Central memory CD8-positive, alpha-beta T cell (primary cell): ENCODE measurements at places on chromosomes 2 and 18.

DNA sequence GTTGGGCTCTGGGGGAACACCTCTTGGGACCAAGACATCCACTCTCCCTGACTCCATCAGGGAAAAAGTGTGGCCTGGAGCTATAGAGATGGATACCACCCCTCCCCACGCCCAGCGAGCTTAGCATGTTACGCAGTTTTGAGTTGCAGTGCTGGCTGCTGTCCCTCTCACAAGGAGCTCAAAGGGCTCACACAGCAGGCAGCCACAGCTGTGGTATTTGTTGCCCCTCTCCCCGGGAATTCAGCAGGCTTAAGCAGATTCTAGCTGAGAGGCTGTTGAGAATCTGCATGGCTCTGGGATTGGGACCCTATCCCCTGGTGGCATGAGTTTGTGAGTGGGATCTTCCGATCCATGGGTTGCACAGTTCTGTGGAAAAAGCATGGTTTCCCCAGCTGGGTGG lies 673.1 kb upstream of the FSHR start:
- no peak for DNase-seq

GRCh38 chr2:43899589-43899988 lies 60.8 kb downstream of the ABCG8 start:
- no peak for DNase-seq

GRCh38 chr18:12327510-12328178 lies 19.6 kb downstream of the TUBB6 start:
- peak; percentile 52 for DNase-seq

DNA sequence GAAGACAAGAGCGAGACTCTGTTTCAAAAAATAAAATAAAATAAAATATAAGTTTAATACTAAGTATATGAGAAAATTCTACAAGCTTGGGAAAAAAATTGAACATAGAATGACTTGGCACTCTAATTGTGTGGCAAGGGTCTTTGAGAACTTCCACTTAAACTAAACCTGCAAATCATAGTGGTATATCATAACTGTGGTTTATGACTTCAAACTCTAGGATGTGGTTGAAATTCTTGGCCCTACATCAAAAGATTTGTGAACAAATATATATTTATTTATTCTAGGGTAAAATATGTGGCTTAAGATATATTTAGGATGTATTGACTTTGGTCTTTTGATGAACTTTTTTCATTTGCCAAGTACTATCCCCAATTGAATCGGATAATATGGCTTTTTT lies 3.1 kb upstream of the FAM171B start:
- DNase-seq, result no peak

DNA sequence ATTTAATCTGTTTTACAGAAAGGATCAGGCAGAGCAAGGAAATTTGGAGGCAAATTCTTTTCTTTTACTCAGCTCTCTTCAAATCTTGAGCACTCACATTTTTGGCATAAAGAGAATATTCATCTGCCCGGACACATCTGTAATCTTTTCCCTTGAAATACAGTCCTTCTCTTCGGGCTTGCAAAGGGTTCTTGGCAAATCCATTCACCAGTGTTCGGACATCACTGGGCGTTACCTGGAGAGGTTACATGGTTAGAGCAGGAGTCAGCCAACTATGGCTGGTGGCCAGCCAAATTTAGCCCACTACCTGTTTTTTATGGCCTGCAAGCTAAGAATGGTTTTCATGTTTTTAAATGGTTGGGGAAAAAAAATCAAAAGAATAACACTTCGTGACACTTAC lies 2.1 kb downstream of the PFN4 start:
- no peak for DNase-seq

GRCh38 chr2:138209009-138209408 lies 244.7 kb downstream of the HNMT start:
- no peak for DNase-seq

DNA sequence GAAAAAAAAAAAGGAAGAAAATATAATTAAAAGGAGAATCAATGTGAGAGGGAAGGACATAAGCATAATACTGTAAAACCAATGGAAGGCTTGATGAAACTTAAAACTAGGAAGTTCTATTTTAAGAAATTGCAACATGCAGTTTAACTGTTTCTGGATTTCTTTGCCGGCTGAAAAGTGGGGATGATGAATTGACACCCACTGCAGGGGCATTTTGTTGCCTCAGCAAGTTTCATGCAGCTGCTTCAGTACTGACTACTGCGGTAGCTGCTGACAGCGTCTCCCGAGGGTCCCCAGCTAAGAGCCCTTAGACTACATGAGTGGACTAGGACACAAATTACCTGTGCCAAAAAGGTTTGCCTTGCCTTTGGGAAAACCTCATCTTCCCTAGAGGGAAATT lies 69.2 kb downstream of the B3GNT2 start:
- DNase-seq, result no peak

- DNase-seq, result no peak
Measured at GRCh38 chr18:54830260-54830659, 2.0 kb downstream of the RAB27B start.

DNA sequence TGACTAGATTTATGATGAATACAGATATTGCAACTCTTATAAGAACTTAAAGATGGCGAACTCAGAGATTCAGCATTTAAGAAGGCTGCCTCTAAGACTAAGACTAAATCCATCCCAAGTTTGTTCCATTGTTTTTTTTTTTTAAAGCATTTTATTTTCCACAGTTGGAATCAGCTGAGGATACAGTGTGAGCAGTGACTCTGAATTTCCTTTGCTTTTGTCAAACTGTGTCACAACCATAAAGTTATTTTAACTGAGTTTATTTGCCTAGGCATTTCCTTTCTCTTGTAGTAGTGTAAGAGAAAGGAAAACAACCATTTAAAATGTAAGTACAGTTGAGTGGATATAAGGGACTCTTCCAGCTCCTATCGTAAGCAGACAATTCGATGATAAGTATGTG lies 63.9 kb downstream of the ZEB2 start:
- DNase-seq, result no peak

- no peak for DNase-seq
Measured at GRCh38 chr18:5571666-5572065, 27.9 kb upstream of the EPB41L3 start.
